Activated CD8-positive, alpha-beta memory T cell treated with anti-CD3 and anti-CD28 coated beads for 4 hours (primary cell): ENCODE measurements at places on chromosomes 4 and X.

DNA sequence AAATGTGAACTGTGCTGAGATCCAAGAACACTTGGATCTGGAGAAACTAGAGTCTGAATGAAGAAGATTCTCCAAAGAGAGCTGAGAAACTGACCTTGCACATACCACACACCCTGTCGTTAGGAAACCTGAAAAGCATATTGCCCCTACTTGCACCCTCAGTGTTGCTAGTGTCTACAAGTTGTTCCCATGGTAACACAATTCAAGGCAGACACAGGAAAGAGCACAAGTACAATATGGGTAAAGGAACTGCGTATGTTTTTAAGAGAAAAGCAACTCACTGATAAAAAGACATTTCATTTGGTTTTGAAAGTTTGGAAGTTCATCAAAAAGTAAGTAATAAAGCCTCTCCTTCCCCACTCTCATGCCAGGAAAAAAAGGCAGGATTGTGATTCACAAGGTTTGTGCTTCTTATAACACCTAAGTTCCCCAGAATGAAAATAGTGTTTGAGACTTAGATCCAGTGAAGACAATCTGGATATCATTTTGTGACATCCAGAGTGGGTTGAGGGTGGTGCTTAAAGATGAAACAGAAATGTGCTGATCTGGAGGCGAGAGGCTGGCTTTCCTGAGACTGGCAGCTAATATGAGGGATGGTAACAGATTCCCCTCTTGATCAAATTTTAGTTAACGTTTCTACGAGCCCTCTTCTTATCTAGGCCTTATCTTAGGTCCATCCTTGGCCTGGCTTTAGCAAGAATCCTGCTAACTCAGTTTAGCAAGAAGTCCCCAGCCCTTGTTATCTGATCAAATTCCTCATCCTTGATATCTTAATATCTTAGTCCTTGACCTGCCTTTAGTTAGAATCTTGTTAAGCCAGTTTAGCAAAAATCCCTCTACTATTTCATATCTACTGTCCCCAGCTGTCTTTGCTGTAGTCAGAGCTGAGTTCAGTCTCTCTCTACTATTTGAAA is 42.3 kb downstream of the NIPAL1 start:
- no peak for DNase-seq

DNA sequence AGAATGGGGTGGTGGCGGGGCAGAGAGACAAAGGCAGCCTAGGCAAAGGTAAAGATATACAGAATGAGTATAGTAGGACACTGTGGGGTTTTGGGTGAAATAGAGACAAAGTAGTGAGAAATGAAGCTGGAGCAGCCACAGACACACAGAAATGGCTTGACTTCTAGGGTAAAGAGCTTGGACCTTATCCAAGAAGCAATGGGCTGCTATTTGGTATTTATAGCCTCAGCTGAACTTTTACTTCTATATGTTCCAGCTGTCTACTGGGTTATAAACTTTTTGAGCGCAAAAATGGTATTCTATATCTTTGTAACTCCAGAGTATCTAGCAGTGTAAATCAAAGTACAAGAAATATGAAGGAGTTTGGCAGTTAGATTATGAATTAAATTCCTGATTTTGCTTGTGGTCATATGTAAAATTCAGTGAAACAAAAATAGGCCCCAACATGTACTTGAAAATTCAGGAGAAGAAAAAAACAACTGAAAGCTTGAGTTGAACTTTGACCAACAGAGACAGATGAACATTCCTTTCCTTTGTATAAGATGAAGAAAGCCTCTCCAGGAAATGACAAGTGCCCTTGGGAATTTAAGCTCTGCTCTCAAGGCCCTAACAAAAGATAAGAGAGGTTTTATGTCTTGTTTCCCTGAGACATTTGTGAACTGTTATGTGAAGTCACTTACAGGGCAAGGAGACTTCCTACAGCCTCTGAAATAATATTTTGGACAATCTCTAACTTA is 354.1 kb downstream of the CHIC1 start:
- no peak for DNase-seq

DNA sequence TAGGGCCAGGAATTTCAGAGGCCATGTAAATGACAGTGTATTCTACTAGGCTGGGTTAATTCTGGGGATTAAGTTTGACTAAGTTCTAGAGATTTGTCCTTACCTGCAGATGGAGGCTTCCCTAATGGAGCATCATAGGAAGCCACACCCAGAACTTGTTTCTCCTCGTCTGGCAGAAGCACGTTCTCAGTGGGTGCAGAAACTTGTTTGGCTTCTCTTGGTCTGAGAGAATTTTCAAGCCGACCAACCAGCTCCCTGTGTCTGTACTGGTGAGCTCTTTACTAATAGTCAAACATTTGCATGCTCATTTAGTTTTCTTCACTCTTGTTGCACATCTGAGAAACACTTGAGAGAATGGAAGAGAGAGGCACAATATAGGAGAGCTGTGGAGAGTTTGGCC is 907 bp upstream of the ATP10D start:
- DNase-seq, result no peak

GRCh38 chr4:104531390-104531789 is 36.7 kb upstream of the CXXC4 start:
- DNase-seq, result no peak

DNA sequence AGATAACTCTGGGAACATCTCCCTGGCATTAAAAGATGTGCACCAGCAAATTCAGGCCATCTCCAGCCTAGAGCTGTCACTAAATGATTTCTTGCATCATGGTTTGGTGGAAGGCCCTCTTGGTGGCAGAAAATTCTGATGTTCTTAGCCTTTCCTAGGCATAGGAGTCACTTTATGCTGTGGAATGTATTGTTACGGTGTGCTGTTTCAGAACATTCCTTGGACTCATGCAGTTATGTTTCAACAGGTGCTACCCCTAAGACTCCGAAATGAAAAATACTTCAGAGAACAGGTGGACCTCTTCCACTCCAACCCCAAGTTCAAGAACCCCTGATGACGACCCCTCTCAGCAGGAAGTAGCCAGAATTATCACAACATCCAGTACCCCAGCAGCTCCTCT is 20.3 kb upstream of the PAPSS1 start:
- DNase-seq, result no peak

DNA sequence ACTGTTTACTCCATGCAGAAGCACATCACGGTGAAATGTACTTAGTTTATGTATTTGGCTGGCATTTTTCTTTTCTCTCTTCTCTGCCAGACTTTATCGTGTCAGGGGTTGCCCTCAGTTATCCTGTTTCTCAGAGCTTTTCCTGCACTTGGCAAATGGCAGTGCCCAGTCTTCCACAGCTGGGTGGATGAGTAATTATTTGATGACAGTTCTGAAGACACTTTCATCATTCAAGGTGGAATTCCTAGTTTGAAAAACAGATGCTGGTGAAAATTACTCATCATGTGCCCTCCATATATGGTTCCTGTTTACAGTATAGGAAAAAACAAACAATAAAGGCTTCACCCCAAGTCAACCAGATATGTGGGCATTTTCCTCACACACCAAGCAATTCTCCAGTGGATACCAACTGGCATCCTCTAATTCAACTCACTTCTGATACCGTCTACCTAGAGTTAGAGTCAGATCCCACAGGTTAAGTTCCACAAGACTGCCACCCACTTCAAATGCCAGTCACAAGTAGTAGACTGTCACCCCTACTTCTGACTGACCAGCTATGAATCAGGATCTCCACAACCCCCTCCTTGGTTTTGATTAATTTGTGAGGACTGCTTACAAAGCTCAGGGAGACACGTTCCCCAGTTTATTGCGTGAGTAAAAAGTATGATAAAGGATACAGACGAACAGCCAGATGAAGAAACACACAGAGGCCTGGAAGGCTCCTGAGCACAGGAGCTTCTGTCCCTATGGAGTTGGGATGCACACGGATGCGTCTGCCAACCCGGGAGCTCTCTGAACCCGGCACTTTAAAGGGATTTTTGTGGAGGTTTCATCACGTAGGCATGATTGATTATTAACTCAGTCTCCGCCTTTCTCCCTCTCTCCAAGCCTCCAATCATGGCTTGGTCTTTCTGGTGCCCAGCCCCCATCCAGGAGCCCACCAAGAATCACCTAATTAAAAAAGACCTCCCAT is 72.9 kb downstream of the CLDN34 start:
- DNase-seq, result no peak

DNA sequence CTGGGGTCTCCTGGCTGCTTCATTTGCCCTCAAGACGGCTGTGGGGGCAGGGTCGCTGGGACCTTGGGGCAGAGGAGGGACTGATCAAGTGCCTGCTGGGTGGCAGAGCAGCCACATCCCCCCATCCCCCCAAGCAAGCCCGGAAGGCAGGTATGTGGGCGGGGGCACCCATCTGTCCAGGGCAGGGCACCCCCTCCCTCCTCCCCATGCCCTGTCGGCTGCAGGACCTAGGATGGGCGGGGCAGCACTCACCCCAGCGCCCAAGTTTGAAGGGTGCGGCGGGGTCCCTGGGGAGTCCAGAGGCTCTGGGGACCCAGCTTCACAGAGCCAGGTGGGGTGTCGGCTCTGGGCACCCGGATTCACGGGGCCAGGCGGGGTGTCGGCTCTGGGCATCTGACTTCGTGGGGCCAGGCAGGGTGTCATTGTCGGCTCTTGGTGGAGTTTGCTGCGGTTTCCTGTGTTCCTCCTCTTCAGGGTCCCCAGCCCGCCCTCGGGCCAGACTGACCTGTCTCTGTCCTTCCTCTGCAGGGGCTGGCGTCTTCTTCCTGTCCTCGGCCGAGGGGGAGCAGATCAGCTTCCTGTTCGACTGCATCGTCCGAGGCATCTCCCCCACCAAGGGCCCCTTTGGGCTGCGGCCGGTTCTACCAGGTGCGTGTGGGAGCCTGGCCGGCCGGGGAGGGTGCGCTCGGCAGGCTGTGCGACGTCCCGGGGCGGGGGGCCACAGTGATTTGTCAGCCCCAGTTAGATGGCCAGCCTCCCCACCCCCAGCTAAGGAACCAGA is 22.1 kb downstream of the DOK7 start:
- no peak for DNase-seq

GRCh38 chr4:86449746-86450588 is 90.1 kb upstream of the MAPK10 start:
- no peak for DNase-seq

DNA sequence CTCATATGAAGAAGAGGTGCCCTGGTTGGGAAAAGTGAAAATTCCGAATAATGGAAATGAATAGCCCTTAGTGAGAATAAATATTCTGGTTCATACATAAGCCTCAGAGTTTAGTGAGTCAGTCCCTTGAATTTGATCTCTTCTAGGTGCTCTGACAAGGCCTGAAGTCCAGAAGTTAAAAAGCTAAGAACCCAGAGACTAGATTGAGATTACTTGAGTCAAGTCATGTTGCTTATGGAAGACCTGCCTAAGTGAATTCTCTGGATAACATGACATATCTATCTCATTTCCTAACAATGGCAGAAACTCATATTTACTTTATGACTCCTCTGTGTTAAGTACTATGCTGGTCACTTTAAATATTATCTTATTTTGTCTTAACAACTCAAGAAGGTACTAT is 10.5 kb upstream of the PRSS48 start:
- no peak for DNase-seq

GRCh38 chr4:56160636-56161035 is 211.9 kb downstream of the CEP135 start:
- no peak for DNase-seq

DNA sequence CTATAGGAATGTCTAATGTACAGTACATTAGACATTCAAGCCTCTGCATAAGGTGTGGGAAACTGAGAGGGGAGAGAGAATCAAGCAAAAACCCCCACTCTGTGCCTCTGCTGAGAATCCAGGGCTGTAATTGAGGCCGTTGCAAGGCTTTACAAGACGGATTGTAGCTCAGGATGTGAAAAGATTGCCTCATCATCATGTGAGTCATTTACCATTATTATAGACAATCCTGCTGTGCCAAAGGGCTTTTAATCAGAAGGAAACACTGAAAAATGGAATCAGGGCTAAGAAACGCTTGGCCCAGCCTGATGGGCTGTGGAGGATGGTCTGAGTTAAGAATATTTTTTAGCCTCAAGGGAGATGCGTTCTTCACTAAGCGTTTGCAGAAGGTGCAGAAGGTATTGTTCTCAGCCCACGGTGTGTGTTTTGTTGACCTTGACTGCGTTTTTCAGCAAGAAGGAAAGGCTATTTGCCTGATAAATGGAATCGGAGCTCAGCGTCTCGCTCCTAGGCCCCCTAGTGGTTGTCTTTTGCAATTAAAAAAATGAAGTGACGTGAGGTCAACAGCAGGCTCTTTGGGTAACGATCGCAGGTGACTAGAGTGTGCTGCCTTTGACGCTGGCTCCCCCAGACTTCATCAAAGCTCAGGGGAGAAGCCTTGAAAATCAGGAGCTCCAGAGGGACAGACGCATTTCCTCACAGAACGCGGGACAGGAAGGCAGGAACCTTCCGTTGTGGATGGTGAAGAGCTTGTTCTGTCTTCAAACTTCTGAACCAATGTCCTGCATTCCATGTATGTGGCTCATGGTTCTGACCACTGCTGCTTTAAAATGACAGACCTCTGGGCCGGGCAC is 18.1 kb upstream of the CHRNA9 start:
- peak; percentile 32 for DNase-seq

DNA sequence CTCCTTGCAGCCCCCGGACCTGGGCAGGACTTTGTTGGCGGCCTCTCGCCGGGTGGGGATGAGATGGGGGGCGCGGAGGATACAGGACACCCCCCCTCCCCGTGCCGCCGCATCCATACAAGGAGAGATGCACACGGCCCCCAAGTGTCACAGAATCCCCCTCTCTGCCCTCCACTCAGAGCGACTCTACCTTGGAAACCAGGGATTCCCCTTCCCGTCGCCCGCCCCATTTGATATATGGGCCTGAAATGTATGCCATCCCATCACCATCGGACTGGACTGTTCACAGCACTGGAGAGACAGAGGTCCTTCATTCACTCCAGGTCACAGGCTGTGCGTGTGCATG is 426 bp downstream of the PORCN start:
- no peak for DNase-seq

DNA sequence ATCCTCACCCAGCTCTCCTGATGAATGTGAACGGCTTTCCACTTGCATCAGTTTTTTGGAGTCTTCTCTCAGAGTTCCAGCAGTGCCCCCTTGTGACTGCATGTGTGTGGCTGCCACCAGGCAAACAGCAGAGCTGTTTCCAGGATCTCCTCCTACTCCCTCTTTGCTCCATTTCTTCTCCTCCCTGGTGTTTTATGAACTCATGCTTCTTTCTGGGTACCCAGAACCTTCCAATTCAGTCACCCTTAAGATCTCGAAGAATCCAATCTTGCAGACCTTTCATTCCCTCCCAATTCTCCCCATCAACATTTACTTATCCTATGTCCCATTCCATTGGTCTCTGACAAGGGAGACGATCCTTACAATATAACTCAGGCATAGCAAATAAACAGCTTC is 6.8 kb upstream of the TCEANC start:
- no peak for DNase-seq

- DNase-seq, result no peak
These were observed 3.3 kb downstream of the CXCL1 start for GRCh38 chr4:73872316-73873108.

GRCh38 chrX:6810776-6811175 is 275.9 kb upstream of the VCX3A start:
- no peak for DNase-seq

GRCh38 chr4:113687067-113687718 is 74.3 kb downstream of the CAMK2D start:
- no peak for DNase-seq

DNA sequence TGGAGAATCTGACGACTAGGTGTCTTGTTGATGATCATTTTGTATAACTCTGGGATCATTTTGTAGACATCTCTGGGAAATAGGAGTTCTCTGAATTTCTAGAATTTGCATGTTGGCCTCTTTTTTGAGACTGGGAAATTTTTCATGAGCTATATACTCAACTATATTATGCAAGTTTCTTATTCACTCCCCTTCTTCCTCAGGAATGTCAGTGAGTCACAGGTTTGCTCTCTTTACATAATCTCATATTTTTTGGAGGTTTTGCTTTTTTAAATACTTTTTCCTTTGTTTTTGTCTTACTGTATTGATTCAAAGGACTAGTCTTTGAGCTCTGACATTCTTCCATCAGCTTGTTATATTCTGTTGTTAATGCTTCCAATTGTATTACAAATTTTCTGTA is 1324.2 kb downstream of the TECRL start:
- DNase-seq, result no peak
